ENCODE measurements at places on chromosomes 4 and X.

GRCh38 chr4:41723286-41723685 lies 25.2 kb downstream of the PHOX2B start:
- DNase-seq = no peak

GRCh38 chrX:30261012-30261411 lies 14.1 kb downstream of the MAGEB1 start:
- no peak for DNase-seq

GRCh38 chrX:10077425-10078188 lies 79.2 kb upstream of the CLCN4 start:
- DNase-seq = no peak

DNA sequence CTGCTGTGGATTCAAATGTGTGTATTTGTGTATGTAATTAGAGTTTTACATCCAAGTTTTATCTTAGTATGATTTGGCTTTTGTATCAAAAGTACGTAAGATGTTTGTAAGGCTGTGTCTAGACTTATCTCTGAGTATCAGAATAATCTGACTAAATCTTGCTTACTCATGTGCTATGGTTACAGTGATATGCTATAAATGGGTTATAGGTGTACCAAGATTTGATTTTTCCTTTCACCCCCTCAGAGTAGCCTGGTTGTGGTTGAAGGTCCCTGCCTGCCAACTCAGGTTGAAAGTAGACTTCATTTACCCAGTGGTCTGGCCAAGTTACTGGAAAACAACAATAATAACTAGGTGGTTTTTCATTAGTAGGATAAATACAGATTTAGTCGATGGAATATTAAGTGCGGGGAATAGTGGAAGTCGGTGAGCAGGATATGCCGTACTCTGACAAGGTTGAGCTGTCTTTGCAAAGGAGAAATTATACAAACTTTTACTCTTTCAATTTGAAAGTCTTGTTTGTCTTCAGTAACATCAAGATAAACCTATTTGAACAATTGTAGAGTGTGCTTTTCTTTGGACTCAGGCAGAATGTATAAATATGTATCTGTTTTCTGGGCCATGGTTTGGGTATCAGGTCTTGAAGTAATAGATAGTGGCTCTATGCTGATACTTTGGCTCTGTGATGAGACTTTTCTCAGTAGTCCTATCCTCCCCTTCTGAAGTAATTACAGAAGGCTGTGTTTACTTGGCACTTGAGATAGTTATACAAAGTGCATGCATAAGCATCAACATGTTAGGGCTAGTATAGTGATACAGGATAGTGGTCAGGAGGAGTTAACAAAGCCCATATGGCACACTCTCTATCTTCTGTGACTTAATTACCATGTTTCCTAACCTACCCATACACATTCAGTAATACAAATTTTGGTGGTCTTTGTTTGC lies 23.7 kb downstream of the BMP2K start:
- DNase-seq = no peak

GRCh38 chr4:155600244-155600643 lies 66.4 kb upstream of the GUCY1A1 start:
- DNase-seq = no peak

DNA sequence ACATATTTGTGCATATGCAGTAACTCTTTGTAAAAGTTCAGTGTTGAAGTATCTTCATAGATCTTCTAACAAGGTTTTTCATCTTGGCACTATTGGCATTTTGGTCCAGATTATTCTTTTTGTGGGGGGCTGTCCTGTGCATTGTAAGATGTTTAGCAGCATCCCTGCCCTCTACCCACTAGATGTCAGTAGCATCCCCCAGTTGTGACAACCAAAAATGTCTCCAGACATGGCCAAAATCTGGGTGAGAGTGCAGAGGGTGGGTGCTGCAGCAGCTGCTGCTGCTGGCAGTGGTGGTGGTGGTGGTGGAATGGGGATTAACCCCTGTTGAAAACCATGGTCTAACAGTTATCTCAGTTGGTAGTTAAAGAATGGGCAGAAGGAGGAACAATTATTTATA lies 370.0 kb downstream of the GPAT3 start:
- no peak for DNase-seq

DNA sequence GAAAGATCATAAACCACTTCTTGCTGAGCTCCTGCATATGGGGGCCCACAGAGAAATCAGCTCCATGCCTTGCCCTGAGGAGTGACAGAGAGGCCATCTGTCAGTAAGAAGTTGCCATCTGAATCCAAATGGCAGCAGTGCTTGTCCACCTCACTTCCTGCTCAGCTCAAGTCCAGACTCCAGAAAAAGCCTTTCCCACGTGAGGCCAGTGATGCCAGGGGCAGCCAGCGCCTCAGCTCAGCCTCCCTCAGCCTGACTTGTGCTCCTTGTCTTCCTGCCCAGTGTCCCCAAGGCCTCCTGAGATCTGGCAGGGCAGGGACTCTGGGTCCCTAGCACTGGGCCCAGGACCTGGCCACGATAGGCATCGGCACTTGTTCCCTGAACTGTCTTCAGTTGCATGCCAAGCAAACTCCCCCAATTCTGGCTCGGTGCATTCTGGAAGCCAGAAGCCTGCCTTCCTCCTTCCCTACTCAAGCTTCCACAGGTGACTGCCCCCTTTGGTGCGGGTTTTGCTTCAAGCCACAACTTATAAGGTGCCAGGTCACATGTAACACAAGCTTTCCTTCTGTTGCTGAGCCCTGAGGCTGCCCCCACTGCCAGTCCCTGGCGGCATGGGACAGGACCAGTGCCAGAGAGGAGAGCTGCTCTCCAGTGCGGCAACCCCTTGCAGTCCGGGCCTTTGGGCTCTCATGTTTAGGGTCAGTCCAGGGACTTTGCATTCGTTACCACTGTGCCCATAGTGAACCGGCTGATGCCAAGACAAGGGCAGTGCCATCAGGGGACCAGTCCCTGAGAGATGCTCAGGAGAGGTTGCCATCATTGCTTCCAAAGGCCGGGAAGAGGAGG lies 2.2 kb downstream of the ZNF185 start:
- no peak for DNase-seq

- DNase-seq = no peak
Observed at GRCh38 chrX:40644176-40644575, 3.2 kb downstream of the CXorf38 start.

DNA sequence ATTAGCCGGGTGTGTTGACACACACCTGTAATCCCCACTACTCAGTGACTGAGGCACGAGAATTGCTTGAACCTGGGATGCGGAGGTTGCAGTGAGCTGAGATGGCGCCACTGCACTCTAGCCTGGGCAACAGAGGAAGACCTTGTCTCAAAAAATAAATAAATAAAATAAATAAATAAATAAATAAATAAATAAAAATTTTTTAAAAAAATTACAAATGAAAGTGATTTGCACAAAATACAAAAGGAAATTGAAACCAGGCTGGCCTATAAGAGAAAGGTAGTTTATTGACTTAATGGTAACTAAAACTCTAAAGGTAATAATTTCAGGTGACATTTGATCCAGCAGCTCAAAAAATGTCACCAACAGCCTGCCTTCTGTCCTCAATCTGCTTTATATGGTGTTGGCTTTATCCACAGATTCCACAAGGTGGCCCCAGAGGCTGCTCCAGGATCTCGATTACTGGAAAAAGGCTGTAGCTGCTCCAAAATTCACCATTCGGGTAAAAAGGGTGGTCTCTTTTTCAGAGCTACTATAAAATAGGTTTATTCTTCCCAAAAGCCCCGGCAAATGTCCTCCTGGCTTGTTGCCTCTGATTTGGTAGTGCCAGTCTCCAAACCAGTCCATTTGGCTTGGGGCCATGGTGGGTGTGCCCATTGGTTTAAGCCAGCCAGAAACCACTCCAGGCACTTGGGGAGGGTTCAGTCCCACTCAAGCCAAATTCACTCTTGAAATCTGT lies 61.4 kb upstream of the TRIM2 start:
- DNase-seq = peak; percentile 48

GRCh38 chrX:20437683-20438082 lies 171.0 kb upstream of the RPS6KA3 start:
- no peak for DNase-seq

DNA sequence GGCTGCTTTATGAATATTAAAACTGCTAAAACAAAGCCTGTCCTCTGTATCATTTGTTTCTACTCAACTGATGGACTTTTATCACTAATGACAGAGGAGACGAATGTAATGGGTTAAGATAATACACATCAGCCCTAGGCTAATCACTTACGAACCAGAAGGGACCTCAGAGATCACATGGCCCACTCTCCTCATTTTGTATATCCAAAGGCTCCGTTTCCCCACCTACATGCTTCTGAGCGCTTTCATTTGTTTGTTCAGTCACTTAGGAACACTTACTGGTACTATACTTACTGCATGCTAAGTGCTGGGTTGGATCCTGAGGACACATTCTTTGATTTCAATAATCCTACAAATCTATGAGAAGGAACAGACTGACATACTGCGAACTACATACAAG lies 169.3 kb downstream of the CEP135 start:
- no peak for DNase-seq

- no peak for DNase-seq
Observed at GRCh38 chr4:16775411-16776154, 122.9 kb downstream of the LDB2 start.

DNA sequence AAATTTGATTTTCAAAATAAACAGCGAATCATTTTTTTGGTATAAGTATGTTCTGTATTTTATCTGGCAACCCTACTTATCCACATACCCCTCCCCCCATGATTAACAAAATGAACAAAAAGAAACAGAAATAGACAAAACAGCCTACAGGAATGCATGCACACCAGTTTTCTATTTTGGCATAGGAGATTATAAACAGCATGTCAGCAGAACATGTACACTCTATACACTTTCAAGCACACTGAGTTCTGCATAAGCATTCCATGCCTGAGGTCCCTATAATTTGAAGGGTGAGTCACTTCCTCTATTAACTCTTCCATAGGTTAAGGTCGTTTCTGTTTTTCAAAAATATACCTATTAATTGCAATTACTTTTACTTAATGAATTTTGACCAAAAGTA lies 28.0 kb upstream of the ZNF280C start:
- DNase-seq = no peak

GRCh38 chr4:127406187-127406586 lies 226.6 kb upstream of the INTU start:
- no peak for DNase-seq

DNA sequence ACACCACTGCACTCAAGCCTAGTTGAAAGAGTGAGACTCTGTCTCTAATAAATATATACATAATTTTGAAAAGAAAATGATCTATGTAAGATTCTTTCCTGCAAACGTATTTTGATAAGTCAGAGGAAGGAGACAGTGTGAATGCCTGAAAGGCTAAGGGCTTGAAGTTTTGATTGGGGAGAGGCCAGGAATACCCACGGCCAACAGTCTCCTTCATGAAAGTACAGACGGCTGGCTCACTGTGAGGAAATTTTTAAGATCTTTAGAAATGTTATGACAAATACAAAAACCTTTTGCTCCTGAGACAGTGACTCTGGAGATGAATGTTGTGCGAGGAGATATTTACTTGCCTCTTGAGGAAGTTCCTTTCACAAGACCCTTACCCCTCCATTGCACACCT lies 111.4 kb upstream of the KLHL13 start:
- no peak for DNase-seq

DNA sequence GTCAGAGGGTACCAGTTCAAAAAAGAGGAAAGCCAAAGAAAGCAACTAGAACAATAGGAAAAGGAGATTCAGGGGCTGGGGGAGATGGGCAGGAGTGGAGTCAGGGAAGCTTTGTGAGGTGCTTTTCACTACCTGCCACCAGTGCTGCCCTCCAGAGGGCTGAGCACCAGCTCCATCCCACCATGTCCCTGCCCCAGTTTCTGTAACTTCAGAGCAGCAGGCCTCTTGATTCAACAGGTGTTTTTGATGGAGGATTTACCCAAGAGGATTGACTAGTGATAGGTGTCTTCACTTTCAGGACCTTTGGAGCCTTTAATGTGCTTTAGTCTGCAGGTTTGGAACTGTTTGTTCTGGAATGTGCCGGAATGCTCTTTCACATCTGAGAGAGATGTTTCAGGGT lies 12.1 kb downstream of the KIT start:
- DNase-seq = no peak

DNA sequence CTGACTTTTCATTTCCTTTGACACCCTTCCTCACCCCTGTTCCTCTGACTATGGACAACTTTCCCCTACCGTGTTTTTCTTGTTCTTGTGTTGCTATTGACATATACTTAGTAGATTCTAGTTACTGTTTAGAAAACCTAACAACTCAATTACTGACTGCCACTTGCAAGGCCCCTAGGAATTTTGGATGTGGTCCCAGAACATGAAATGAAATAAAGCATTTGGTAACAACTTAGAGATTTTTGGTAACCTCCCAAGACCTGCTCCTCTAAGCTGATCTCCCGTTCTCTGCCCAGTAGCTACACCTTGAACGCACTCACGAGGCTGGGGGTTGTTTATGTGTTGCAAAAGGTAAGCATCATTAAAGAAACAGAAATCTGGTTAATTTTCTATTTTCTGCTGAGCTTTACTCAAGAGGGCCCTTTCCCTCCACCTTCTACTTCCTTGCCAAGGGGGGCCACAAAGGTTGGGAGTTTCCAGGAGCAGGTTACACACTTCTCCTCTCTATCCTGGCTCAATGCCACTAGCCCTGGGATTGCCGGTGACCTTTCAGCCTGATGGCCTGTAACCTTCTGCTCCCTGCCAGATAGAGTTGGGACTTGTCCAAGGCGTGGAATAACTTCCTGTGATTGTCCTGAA lies 20.5 kb downstream of the GAB3 start:
- no peak for DNase-seq

DNA sequence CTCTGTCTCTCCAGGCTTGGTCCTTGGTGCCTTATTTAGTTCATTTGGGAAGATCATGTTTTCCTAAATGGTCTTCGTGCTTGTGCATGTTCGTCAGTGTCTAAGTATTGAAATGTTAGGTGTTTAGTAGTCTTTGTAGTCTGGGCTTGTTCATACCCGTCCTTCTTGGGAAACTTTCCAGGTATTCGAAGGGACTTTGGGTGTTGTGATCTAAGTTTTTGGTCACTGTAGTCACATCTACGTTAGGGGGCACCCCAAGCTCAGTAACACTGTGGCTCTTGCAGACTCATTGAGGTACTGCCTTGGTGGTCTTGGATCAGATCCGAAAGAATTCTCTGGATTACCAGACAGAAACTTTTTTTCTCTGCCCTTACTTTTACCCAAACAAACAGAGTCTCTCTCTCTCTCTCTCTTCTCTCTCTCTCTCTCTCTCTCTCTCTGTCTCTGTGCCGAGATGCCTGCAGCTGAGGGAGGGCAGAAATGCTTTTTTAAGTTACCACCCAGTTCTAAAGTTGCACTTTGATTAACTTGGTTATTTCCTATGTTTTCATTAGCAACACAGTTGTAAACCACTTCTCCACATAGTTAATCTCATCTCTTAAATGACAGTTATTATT lies 67.6 kb upstream of the SLC7A3 start:
- no peak for DNase-seq

- DNase-seq = no peak
Observed at GRCh38 chr4:106930522-106930921, 105.6 kb downstream of the DKK2 start.

DNA sequence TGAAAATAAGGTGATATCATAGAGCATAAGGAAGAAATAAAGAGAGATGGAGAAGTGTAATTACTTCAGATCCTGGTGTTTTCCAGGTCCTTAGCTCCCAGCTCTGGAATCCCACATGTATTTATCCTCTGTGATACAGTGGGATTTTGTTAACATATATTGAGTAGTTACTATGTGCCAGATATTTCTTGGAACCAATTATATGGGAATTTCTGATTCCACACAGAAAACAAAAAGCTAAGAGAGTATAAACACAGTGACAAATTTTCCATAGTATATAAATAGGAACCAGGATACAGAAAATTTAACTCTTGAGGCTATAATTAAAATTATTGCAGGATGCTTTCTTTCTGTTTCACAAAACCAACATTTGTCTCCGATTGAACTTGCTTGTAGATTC lies 1067.5 kb downstream of the PCDH7 start:
- no peak for DNase-seq

All from stimulated activated naive CD4-positive, alpha-beta T cell (primary cell).